LHCN-M2 (cell line): ENCODE measurements at places on chromosomes 13 and 19. TPM values are rescaled to one million over a fixed set of nuclear protein-coding genes. Genes with fewer than 3 reads are reported as not detected.

DNA sequence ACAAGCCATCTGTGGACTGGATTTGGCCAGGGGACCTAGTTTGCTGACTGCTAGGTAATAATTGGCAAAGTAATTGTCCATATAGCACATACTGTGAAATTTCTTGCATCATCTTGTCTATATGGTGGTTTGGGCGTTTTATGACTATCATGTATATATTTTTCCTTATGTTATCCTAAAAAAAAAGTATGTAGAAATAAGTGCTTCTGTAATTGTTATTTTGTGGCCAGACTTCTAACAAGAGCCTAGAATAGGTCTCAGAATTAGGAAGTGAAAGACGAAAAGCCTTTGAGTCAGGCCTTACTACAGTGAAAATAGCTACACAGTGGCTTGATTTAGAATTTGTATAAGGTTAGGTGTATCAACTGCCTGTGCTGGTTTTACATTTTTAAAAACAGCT lies 4.2 kb downstream of the FNDC3A start:
- no peak for DNase-seq

The LGALS7 gene
- not detected in 2 replicates for total RNA-seq

The C19orf44 gene
- 2.4 and 3.8 TPM in 2 replicates for total RNA-seq

DNA sequence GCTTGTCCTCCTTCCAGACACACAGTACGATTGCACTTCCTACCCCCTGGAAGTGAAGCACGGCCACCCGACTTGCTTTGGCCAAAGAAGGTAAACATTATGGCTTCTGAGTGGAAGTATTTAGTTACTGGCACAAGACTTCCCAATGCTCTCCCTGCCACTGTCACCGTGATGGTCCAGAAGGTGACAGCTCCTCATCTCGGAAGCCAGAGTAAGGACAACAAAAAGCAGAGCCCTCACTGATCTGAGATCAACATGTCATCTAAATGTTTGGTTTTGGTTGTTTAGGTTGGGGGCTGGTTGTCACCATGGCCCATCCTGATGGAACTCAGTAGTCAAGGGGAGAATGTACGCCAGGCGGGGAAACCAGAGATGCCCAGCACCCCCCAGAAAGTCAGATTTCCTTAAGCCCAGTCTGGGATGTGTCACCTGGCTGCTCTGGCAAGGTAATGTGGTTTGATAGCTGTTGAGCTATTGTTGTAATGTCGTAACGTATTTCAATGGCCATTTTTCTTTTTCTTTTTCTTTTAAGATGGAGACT lies 170.1 kb upstream of the ZNF536 start:
- no peak for DNase-seq

DNA sequence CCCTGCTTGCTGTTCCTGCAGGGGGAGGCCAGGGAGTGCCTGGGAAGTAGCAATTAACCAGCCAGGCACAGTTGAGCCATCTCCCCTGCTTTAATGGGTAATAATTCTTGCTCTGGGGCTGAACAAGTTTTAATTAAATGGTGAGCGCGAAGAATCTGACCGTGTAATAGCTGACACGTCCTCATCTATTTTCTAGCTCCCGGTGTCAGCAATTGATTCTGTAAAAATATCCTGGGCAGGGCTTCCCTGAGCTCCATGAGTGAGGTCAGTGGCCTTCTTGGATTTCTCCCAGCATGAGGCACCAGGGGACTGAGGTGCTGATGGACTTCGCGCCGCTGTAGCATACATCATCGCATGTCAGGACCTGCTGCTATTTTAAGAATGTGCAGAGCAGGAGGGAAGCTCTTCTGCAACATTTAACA lies 26.9 kb downstream of the SIPA1L3 start:
- DNase-seq, result peak; percentile 18

GRCh38 chr19:55255618-55256423 lies 3.0 kb downstream of the PPP6R1 start:
- DNase-seq, result peak; percentile 50

GRCh38 chr13:58397596-58398387 lies 766.2 kb downstream of the PCDH17 start:
- no peak for DNase-seq

- no peak for DNase-seq
Observed at GRCh38 chr13:42760951-42761350, 20.4 kb upstream of the FAM216B start.

The IGFLR1 gene
- total RNA-seq, result 5.1 and 11.7 TPM in 2 replicates
